Activated naive CD8-positive, alpha-beta T cell treated with anti-CD3 and anti-CD28 coated beads for 36 hours (primary cell): ENCODE measurements at places on chromosomes 13 and 19. TPM values are rescaled to one million over a fixed set of nuclear protein-coding genes. Genes with fewer than 3 reads are reported as not detected.

Gene ZNF575
- total RNA-seq, result 2.2 TPM

- DNase-seq, result no peak
Measured at GRCh38 chr13:60384911-60385310, 12.1 kb upstream of the TDRD3 start.

DNA sequence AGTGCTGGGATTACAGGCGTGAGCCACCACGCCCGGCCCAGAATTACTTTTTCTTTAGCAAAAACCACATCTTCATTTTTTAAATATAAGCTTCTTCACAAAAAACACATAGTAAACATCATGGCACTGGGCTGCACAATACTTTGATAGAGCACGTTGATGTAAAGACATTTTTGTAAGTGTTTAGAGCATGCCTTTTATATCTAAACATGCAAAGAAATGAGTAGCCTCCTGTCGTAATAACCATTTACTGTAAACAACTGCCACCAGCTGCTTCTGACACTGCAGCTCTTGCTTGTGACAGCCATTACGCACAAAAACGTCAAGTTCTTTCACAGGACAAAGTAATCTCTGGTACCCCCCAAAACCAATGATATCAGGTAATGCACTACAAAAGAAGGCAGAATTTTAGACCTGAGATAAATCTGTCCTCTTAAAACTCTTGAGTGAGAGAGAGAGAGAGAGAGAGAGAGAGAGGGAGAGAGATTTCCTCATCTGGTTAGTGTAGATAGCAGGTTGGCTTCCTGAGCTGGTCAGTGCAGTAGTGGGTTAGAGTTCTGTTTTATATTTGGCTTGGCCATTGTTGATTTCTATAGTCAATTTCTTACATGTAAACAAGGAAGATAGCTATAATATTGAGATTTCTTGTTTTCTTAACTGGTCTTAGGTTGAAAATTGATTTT is 6.7 kb upstream of the ZNF548 start:
- no peak for DNase-seq

DNA sequence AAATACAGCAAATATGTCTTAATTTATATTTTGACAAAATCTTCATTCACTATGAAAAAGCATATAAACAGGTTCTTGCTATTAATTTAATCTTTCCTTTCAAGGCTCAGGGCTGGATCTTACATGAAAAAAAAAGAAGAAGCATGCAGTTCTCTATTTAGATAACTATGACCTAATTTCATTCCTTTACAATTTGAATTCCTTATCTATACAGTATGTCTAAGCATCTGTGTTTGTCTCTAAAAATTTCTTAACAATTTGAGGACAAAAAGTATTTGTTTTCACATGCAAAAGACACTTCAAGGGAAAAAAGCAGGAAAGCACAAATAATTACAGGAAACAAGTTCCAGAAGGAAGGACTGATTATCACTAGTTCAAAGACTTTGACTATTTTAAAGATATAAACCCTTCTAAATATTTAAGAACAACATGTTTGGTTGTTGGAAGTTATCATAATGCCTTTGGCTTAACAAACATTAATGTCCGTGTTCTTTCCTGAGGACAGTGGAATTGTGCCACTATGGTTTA is 157.5 kb downstream of the TBC1D4 start:
- DNase-seq, result no peak

GRCh38 chr13:48790199-48790598 is 136.5 kb downstream of the CYSLTR2 start:
- no peak for DNase-seq

GRCh38 chr19:42403586-42403985 is 13.5 kb upstream of the CNFN start:
- DNase-seq, result no peak
